NCI-H1436 treated with DMSO at 0.1 percent for 48 hours (cell line): ENCODE measurements at places on chromosomes 12 and 14.

DNA sequence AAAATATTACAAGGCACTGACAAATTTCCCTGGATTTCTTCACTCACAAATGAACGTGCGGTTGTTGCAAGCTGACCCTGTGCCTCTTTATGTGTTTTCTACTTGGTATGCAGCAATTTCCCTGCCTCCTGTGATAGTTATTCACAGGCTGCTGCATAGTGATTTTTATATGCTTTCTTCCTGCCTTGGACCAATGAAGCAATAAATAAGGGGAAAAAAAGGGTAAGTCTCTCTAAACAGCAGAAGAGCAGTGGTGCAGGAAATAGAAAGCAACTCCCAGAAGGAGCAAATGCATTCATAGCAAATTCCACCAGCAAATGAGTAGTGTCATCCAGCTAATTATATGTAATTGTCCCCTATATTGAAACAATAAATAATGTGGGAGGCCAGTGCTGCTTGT, 737.9 kb downstream of the GALC start:
- no peak for DNase-seq

GRCh38 chr14:102103062-102103695, 16.3 kb upstream of the HSP90AA1 start:
- no peak for DNase-seq

DNA sequence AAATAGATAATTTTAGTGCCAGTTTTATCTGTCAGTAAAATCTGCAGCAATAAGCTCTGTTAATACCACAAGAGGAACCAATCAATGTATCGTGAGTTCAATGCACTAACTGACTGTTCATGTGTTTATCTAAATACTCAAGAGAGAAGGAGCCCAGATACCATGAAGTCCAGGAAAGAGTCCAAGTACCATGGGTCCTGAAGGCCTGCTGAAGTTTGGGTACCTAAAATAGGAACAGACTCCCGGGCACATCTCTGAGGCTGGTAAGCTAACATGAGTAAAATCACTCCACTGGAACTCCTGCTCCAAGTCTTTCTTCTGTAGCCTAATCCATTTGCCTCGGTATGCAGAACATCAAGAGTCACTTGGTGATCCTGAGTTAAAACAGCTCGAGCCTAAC, 71.1 kb downstream of the PRKD1 start:
- DNase-seq = no peak

DNA sequence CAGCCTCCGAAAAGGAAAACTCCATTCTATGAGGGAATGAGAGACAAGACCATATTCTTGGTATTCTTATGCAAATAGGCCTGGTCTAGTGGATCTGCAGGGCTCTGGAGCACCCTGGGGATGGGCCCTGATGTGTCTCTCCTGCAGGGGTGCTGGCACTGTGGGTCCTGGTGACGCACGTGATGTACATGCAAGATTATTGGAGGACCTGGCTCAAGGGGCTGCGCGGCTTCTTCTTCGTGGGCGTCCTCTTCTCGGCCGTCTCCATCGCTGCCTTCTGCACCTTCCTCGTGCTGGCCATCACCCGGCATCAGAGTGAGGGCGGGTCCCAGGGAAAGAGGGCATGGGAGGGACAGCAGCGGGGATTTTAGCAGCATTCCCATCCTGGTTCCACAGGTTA, 5.8 kb downstream of the SLC48A1 start:
- DNase-seq = no peak

- DNase-seq = no peak
Measured at GRCh38 chr14:22748631-22749068, 17.8 kb upstream of the OXA1L start.

DNA sequence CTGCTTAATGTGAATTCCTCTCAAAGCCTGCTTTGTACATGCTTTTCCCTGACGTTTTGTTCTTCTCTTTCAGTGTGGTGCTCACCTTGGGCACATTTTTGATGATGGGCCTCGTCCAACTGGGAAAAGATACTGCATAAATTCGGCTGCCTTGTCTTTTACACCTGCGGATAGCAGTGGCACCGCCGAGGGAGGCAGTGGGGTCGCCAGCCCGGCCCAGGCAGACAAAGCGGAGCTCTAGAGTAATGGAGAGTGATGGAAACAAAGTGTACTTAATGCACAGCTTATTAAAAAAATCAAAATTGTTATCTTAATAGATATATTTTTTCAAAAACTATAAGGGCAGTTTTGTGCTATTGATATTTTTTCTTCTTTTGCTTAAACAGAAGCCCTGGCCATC, 184.6 kb downstream of the MSRB3 start:
- no peak for DNase-seq

GRCh38 chr12:123062681-123063486, 82.4 kb downstream of the ARL6IP4 start:
- no peak for DNase-seq
